Activated gamma-delta T cell treated with Interleukin-2 at 50 U/mL for 16 hours (primary cell): ENCODE measurements at places on chromosomes 7 and 10.

GRCh38 chr7:151902311-151902710 is 25.4 kb upstream of the PRKAG2 start:
- no peak for DNase-seq

- DNase-seq: no peak
These were observed 90.2 kb upstream of the RAB18 start for GRCh38 chr10:27413831-27414348.

GRCh38 chr7:149205690-149206381 is 10.5 kb downstream of the ZNF282 start:
- DNase-seq: no peak

DNA sequence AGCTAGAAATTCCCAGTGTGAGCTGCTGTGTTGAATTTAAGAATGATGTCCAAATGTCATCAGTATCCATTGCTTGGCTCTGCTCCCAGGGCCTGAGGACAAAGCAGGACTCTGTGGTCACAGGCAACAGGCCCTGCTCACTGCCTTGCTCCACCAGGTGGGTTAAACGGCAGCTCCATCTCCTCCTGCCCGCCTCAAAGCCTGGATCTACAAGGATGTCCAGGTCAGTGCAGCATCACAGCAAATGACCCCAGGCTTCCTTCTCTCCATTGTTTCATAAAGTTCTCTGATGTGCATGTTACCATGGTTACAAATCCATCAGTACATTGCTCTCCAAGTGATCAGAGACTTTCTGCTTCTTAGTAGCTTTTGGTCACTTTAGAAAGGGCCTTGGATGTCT is 322.0 kb upstream of the ZNF32 start:
- DNase-seq: no peak

DNA sequence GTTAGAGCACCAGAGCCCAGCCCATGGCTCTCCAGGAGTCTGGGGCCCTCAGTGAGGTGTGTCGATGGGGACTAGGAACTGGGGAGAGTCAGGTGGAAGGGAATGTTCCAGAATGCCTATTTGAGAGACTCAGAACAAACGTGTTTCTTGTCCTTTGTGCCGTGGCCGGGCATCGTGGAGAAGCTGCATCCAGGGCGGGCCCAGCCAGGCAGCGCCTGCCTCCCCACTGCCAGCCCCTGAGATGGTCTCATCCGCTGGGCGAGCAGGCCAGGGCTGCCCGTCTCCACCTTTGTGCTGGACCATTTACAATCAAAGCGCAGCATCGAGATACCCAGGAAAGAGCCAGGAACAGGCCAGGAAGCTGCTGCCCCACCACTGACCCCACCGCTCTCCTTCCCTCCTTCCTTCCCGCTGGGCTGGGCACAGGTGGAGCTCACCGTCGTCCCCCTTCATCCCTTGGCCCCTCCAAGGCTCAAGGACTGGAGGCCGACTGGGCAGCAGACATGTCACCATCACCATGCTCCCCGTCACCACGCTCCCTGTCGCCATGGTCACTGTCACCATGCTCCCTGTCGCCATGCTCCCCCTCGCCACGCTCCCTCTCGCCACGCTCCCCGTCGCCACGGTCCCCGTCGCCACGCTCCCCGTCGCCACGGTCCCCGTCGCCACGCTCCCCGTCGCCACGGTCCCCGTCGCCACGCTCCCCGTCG is 71.1 kb upstream of the ADGRA1 start:
- no peak for DNase-seq
